NCI-H1694 treated with DMSO at 0.1 percent for 48 hours (cell line): ENCODE measurements at places on chromosomes 13 and 19.

GRCh38 chr19:51055866-51056265, 9.0 kb downstream of the KLK13 start:
- DNase-seq: no peak

DNA sequence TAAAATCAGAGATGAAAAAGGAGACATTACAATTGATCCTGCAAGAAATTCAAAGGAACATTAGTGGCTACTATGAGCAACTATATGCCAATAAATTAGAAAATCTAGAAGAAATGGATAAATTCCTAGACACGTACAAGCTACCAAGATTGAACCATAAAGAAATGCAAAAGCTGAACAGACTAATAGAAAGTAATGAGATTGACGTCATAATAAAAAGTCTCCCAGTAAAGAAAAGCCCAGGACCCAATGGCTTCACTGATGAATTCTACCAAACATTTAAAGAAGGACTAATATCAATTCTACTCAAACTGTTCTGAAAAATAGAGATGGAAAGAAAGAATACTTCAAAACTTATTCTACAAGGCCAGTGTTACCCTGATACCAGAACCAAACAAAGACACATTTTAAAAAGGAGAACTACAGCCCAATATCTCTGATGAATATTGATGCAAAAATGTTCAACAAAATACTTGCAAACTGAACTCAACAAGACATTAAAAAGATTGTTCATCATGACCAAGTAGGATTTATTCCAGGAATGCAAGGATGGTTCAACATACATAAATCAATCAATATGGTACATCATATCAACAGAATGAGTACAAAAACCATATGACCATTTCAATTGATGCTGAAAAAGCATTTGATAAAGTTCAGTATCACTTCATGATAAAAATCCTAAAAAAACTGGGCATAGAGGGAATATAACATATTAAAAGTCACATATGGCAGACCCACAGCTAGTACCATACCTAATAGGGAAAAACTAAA, 35.8 kb downstream of the UQCRFS1 start:
- no peak for DNase-seq

- DNase-seq: peak; percentile 40
Measured at GRCh38 chr13:33931397-33932311, 113.7 kb downstream of the RFC3 start.

- DNase-seq: peak; percentile 25
Measured at GRCh38 chr19:39671739-39672363, 16.1 kb downstream of the LGALS16 start.

- DNase-seq: no peak
Measured at GRCh38 chr19:10271543-10272086, 695 bp downstream of the ICAM1 start.
